ENCODE measurements at places on chromosomes 1 and 21.

- DNase-seq, result no peak
These were observed 77.1 kb downstream of the DYRK1A start for GRCh38 chr21:37443683-37444082.

DNA sequence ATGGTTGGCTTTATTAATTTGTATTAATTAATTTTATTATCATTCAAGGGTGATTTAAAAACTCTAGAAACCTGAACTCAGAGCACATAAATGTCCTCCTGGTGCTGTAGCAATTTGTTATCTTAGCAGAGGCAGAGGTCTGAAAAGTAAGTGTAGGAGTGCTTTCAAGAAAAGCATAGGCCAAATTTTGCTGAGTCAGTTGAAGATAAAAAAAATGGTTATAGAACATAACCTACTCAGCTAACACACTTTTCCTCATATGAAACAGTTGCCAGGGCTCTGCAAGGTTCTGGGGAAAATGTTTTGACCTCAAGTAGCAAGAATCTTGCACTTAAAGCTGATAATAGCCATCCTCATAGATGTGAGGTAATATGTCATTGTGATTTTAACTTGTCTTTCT is 53.5 kb upstream of the CHODL start:
- peak; percentile 77 for DNase-seq

DNA sequence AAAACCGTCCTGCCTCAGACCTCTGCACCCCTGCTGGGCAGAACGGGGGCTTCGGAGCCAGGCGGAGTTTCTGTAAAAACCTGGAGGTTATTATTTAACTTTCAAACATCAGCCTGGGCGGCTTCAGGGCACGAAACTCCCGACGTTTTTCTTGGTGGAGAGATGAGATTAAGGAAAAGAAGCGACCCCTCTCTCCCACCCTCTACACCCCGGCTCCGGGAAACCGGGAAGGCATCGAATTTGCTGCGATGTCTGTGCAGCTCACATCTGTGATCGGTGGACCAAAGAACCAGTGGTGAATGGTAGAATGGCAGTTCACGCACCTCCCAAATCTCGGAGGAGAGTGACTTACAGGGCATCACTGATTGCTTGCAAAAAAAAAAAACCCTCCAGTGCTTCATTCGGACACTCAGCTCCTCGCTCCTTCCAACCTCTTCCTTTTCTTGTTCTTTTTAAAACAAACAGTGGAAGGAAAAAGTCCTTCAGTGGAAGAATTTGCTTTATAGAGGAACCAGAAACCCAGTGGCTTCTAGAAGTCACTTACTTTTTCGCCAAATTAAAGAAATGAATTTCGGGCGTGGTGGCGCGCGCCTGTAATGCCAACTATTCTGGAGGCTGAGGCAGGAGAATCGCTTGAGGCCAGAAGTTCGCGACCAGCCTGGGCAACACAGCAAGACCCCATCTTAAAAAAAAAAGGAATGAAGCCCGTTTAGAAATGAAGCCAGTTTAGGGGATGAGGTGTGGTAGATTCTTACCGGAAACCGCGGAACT is 884 bp downstream of the PHACTR4 start:
- peak; percentile 58 for DNase-seq

GRCh38 chr1:109764561-109765482 is 1.1 kb upstream of the EPS8L3 start:
- DNase-seq, result no peak

GRCh38 chr1:213389061-213389581 is 338.1 kb downstream of the RPS6KC1 start:
- DNase-seq, result no peak

DNA sequence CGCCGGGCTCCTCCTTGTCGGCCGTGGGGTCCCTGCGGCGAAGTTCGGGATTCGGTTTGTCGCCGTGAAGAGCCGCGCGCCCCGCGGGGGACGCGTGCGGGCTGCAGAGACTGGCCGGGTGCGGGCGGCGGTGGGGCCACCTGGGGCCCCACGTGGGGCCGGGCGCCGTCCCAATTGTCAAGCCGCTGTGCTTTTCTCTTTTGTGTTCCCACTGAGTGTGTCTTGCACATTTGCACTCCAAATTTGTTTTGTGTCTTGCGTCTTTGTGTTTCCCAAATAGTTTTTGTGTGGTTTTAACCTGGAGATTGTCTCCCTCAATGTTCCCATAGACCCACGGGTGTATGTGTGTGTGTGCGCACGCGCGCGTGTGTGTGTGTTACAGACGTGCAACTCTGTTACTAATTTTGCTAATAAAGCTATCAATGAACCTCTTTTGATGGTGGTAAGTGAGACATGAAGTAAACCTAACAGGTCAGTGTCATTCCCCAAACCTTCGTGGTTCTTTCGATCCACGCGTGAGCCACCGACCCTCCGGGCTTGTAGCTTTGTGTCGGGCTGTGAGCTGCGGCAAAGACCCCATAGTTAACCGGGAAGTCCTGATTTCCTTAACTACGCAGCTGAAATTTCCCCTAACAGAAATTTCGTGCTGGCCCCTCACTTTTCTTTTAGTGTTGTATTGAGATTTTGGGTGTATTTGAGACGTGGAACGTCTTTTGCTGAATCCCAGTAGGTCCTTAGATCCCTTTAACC is 708 bp downstream of the PRDM2 start:
- peak; percentile 14 for DNase-seq

DNA sequence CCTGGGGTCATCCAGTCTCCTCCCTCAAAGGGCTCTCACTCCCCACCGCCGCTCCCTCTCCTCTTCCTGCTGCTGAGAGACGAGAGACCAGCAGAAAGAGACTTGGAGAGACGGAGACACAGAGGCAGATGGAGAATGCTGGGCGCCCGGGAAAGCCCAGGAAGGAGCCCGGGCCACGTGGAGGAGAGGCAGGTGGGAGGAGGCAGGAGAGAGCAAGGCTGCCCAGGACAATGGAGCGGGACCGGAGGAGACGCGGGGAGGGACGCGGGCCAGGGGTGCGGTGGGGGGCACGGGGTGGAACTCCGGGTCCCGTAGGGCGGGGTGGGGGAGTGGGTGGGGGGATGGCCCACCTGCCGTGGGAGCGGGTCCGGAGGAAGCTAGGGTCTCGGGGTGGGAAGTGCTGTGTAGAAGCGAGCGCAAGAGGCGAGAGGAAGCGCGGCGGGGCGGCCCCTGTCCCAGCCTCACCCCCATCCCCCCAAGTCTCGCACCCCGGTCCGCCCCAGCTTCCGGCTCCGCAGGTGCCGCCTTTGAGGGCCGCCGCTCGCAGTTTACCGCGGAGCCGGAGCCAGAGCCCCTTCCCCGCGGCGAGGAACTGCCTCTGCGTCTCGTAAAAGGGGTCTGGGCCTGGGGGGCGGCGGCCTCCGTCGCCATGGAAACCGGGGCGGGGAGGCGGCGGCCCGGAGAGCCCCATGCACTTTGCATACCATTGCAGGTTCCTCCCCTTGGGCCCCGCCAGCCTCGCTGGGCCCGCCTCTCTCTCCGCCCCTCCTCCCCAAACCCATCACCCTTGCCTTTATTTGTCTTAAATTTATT is 11.7 kb upstream of the EPHA2 start:
- DNase-seq, result peak; percentile 54

DNA sequence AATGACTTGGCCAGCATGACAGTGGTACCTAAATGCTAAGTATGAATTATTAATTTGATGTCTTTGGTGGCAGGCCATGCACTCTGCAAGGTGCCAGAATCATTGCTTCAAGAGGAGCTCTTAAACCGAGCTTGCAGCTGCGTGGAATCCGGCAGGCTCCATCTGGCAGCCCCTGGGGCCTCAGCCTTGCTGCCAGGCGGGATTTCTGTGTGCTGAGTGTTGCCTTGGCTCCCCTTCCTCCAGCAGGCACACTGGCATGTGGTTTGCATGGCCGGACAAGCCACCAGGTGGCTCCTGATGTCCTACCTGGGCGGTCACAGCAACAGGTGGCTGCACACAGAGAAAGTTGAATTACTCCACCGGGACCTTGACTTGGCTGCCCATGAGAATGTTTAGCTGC is 155.4 kb downstream of the URB2 start:
- no peak for DNase-seq

DNA sequence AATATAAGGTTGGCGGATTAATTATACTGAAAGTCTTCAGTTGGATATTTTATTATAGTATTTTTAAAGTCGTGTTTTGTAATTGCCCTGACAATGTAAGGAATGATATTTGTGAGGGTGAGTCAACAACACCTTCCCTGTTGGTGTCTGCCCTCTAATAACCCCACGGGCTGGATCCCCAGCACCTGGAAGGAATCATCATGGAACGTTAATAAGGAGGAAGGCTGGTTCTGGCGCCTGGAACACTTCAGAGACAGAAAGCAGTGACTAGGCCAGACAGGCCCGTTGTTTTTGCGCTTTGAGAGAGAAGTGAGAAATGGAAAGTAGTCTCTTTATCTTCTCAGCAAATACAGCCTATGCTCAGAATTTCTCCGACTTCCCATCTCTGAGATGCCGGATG is 31.6 kb downstream of the TEX35 start:
- no peak for DNase-seq

- DNase-seq, result no peak
These were observed 95.9 kb downstream of the GIPC2 start for GRCh38 chr1:78141531-78142231.

DNA sequence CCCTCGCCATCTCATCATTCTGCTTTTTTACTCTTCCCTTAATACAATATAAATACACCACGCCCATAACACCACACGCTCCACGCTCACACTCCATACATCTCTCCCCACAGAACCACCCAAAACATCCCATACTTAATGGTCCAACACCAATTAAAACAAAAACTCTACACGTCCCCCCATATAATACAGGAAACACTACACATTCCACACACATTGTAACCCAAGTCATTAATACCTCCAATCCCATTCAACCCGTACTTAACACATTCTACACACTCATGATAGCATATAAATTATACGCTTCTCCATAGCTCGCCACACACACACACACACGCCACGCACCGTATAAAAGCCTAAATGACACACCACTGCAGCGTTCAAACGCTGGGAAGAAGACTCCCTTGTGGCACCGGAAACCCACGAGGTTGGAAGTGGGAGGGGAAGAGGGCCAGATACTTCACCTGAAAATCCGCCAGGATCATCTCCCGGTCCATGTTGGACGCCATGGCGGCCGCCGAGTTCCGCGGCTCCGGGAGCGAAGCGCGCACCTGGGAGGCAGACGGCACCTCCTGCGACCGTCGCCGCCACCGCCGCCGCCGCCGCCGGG is 659 bp downstream of the FAF1 start:
- peak; percentile 39 for DNase-seq

DNA sequence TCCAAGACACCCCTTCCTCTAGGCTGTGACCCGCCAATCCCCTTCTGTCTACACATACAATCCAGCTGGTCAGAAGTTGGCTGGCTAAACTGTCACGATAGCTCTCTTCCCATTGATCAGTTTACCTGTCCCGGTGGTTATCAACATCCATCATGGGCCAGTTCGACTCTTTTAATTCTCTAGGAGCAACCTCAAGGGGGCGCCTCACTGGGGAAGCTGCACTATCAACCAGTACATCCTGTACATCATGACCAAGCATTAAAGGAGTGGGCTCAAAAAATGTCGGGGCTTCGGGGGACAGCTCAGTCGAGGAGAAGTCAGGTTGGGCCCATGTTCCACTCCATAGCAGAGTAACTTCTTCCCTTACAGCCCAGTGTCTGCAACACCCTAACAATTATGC is 53.2 kb upstream of the B3GALNT2 start:
- no peak for DNase-seq

DNA sequence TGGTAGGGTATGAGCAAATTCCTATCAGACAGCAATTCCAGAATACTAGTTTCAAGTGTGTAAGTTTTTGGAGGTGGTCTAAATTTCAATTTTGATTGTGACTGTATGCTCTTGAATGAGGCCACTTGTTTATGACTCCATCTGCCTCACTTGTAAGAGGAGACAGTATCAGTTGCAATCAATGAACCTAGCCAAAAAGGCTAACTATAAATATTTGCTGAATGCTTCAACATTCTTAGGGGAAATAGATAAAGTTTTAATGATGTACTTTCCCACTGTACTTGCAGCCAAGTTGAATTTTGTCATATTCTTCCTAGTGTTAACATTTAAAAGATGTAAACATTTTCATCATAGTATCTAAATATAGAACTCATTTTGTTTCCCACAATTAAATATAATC is 32.1 kb upstream of the RWDD3 start:
- no peak for DNase-seq

- no peak for DNase-seq
These were observed 14.3 kb upstream of the CD34 start for GRCh38 chr1:207925210-207925609.

DNA sequence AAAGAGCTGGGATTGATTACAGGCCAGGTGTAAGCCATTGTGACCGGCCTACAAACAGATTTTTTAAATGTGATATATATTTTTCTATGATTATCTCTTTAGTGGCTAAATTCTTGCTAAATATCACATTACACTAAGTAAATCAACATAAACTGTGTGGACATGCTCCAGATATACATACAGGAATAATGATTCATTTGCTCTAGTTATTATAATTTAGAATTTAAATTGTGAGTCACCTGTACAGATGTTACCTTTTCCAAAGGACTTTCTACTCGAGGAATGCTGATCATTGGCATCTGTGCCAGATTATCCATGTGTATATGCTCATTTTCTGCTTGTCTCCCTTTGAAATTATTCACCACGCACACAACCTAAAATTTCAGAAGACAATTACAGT is 90.1 kb downstream of the PLPPR5 start:
- no peak for DNase-seq

DNA sequence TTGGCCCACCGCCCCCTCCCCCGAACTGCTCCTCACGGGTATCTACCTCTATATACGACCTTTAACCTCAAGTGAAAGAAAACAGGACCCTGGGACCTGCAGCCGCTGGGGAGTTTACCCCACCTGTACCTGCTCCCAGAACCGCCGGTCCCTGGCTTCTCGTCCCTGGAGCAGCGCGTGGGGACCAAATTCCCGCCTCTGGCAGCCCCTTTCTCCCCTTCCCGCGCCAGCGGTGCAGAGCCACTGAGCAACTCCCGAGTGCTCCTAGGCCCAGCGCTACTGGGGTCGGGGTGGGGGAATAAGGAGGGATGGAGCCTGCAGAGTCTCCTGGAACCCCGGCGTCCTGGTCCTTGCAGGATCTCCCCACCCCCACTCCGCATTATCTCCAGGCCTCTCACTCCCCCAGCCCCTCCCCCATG is 1.6 kb downstream of the SYT6 start:
- no peak for DNase-seq

GRCh38 chr1:52550447-52550846 is 2.4 kb downstream of the TUT4 start:
- DNase-seq, result no peak

GRCh38 chr1:59755069-59755685 is 59.6 kb upstream of the HOOK1 start:
- DNase-seq, result no peak

DNA sequence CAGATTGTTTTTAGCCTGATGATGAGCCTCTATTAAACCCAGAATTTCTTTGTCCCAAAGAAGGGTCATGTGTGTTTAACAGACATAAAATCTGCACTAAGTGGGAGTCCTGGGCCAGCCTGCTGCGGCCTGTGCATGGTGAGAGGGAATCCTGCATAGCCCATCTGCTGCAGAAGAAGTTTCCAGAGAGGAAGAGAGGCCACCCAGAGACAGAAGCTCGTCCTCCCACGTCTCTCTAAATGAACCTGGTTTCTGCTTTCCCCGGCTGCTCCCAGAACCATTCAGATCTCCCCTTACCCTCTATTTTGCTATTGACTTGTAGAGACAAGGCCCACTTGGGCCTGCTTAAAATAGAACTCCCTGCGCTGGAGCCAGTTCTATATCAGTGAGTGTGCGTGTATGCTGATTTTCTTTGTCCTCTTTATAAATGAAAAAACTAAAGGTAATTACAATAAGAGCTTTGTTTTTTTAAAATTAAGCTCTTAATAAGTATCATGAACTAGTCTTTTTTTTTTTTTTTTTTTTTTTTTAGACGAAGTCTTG is 142.8 kb upstream of the RAB4A start:
- no peak for DNase-seq

- no peak for DNase-seq
These were observed 124.7 kb downstream of the RGS21 start for GRCh38 chr1:192441492-192441891.

- DNase-seq, result no peak
These were observed 6.5 kb upstream of the CTSE start for GRCh38 chr1:206030191-206030590.

All from NCI-H2227 treated with DMSO at 0.1 percent for 48 hours (cell line).